ENCODE measurements at places on chromosomes 1 and 21. TPM values are rescaled to one million over a fixed set of nuclear protein-coding genes. Genes with fewer than 3 reads are reported as not detected.

DNA sequence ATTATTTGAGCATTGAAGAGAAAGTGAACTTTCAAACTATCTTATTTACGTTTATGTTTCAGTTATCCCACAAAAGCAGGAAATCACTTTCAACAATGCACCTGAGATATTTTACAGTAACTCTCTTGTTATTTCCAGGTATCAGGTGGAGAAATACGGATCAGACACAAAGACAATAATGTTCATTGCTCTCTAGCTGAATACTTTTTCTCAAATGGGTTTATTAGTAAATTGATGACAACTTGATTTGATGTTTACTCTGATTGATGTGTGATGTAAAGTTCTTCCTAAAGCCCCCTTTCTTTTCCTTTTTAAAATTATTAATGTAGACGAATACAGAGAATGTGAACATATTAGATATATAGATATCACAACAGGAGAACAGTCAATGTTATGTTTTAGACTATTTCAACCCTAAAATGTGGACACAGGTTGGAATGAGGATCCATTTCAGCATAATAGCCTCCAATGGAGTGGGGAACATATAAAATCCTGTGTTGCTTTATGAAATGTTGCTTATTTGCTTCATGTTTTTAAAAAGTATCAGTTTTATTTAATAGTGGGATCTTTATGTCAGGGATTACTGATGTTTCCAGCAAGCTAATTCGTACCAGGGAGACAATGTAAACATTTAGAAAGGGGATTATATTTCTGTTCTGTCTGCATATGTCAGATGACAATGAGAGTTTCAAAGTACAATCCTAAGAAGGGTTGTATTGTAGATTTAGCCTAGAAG, 1522.3 kb upstream of the TPTE start:
- DNase-seq, result no peak

DNA sequence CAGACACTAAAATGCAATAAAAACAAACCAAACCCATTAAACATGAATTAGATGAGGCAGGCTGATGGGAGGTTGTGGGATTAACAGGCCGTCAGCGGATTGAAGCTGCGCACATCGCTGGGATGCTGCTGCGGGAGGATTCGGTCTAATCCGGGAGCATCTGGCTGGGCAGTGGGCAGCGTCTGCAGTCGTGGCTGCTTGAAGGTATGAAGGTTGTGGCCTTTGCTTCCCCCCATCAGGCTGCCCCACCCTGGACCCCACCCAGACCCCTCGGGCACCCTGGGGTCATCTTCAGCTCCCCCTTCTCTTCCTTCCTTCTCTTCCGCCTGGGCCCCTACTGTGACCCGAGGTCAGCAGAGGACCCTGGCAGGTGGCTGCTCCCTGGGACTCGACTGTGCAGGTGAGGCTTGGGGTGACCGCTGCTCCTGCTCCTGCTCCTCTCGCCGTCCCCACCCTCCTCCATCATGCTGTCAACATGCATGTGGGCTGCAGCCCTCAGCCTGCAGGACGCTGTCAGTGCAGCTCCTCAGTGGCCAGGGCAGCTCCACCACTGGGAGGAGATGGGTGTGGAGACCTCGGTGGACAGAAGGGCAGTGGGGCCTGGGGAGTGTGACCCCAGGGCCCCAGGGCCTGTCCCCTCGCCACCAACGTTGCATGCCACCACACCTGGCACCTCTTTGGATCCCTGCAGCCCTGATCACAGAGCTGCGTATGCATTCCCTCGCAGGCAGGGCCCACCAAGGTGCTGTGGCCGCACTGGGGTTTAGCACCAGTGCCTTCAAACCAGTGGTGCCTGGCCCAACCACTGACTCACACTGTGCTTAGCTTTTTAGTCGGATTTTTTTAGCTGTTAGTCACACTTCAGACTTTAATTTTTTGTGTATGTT, 112.2 kb upstream of the COL6A1 start:
- DNase-seq, result no peak

DNA sequence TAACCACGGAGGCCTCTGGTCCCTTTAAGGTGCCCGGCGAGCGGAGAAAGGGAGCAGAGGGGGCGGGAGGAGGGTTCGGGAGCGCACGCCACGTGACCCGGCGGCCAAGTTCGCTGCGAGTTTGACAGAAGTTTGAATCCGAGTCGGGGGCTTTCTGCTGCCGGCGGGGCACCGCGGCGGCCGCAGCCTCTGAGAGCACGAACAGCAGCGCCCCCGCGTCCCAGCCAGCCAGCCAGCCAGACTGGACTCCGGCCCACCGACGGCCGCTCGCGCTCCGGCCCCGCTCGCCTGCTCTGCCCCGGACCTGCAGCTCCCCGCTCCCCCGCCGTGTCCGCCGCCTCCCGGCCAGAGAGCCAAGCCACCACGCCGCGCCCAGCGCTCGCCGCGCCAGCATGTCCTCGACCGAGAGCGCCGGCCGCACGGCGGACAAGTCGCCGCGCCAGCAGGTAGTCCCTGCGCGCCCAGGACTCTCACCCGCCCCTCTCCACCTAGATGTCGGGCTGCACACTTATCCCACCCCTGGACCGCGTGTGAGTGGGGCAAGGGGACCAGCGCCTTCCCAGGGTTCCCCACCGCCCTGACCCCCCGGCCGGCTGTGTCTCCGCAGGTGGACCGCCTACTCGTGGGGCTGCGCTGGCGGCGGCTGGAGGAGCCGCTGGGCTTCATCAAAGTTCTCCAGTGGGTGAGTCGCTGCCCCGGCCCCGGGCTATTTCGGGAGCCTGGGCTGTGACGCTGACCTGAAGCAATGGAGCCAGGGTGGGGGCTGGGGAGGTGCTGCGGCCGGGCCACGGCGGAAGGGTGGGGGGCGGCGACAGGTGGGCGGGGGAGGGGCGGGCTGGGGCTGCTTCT, at the start of gene SYPL2:
TSS of gene SYPL2 (plus strand) at position 95 of the 849 bp plus-strand sequence. CDS start at position 393, 298 bp downstream.
- DNase-seq, result peak; percentile 79

DNA sequence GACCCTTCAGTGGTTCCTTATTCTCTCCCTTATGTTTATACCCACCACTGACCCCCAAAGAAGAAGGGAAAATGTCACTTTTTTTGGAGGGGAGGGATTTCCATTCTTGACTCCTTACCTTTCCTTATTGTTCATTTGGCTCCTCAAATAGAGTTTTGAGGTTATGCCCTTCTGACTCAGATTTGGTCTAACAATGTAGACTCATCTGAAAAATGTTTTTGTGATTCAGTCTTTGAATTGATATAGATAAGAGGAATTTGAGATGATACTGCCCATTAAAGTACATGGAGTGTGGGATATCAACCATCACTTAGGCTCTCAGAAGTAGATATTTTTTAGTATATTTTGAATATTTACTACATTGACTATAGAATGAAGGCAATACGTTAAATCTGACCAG, 16.1 kb downstream of the USP1 start:
- DNase-seq, result no peak

DNA sequence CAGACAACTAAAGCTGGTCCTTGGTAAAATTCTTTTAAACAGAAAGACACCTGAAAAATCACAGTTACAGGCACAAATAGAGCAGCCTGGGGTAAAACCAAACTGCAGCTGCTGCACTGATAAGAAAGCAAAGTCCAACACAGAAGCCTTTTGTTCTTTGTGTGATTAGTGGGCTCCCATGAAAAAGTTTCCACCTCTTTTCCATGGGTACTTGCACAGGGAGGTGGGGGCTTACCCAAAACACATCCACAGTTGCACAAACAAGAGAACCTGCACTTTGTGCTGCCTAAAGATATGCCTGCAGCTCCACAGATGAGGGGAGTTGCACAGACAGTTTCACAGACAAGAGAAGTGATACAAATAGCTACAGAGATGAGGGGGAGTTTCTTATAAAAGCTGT, 106.7 kb upstream of the SLC5A9 start:
- no peak for DNase-seq

DNA sequence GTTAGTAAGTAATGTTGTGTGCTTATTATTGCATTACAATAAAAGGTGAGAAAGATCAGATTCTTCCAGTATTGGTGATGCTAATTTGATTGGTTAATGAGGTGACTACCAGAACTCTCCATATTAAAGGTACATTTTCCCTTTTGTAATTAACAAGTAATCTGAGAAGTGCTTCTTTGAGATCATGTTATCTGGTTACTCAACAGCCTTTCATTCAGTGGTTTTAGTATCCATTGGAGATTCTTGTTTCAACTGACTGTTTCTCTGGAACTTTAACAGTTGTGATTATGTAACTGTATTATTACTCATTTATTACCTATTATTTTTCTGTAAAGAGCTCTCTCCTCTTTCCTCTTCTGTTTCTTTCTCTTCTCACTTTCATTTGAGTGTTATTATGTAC, 86.7 kb downstream of the PEX14 start:
- no peak for DNase-seq

DNA sequence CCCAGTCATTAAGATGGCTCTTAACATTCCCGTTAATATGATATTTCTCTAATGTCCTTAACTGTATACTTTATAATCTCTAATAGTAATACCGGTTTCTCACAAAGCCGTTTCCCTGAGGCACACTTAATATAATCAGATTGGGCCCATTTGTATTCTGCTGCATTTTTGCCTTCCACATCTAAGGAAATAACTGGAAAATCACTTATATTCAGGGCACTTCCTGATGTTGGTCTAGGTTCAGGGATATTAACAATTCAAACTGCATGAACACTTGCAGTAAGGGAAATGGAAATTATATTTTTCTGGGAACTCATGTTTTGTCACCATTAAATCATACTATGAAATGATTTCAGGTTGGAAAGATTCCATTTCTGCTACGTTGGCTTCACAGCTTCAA, 119.8 kb downstream of the TPR start:
- DNase-seq, result no peak

GRCh38 chr1:98704474-98704873, 43.0 kb downstream of the SNX7 start:
- DNase-seq, result no peak

DNA sequence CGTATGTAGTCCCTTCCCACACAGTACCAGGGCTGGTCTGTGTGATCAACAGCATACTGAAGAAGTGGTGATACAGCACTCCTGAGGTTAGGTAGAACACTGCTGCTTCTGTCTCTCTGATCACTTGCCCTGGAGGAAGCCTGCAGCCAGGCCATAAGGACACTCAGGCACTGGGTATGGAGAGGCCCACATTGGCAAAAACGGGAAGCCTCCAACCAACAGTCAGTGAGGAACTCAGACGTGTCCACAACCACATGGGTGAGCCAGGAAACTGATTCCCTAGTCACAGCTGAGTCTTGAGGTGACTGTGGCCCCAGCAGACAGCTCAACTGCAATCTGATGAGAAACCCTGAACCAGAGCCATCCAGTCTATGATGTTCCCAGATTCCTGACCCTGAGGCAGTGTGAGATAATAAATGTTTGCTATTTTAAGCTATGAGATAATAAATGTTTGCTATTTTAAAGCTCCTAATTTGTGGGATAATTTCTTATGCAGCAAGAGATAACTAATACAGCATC, 62.5 kb downstream of the COQ8A start:
- DNase-seq, result no peak

DNA sequence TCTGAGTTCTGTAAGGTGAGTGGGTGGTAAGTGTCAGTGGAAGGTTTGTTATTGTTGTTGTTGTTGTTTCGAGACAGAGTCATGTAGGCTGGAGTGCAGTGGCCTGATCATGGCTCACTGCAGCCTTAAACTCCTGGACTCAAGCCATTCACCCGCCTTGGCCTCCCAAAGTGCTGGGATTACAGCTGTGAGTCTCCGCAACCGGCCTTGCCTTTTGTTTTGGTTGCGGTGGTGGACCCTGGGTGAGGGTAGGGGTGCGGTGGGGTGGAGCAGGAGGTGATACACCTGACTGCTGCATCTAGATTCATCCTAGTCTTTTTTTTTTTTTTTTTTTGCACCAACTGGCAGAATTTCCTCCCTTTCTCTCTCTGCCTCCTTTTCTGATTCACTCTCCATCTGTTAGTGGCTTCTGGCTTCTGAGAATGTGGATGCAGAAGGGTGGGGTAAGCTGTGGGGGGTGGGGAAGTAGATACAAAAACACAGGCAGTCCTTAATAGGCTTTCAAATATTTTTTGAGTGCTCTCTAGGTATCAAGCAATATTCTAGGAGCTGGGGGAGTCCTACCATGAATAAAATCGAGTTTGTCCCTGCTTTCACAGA, 4.6 kb upstream of the GMEB1 start:
- DNase-seq, result no peak

GRCh38 chr1:156491151-156491949, 9.2 kb downstream of the MEF2D start:
- no peak for DNase-seq

- DNase-seq, result no peak
Measured at GRCh38 chr1:232876506-232877364, 71.5 kb downstream of the MAP10 start.

- no peak for DNase-seq
Measured at GRCh38 chr1:185701650-185702049, 32.5 kb upstream of the HMCN1 start.

GRCh38 chr1:175413367-175413766, 220.8 kb upstream of the KIAA0040 start:
- DNase-seq, result no peak

ATPAF1 gene
- 191 TPM for total RNA-seq

CYP4A22 gene
- total RNA-seq, result not detected

TAS1R1 gene
- total RNA-seq, result not detected

AQP10 gene
- total RNA-seq, result not detected

TMOD4 gene
- not detected for total RNA-seq

SPRR2E gene
- total RNA-seq, result not detected
